ENCODE measurements at places on chromosomes 13 and 19. TPM values are rescaled to one million over a fixed set of nuclear protein-coding genes. Genes with fewer than 3 reads are reported as not detected.
A peak's percentile ranks its signal among the peaks of the same experiment; 100 is the strongest.

Gene FAM83E
- 1.5 TPM for total RNA-seq

Gene VSTM1
- not detected for total RNA-seq

Gene DHX34
- total RNA-seq = 119 TPM

Gene EXOC3L2
- total RNA-seq = not detected

- H3K27me3 ChIP-seq = no peaks in the 10 kb centered on the region
- DNase-seq = no peak
- H3K36me3 ChIP-seq = no peaks in the 10 kb centered on the region
- H3K27ac ChIP-seq = peak overlapping the region; percentile 67
- peaks cover 30% of the 10 kb centered on the region for H3K4me1 ChIP-seq
Observed at GRCh38 chr13:109200556-109200955, 571.1 kb downstream of the MYO16 start.

DNA sequence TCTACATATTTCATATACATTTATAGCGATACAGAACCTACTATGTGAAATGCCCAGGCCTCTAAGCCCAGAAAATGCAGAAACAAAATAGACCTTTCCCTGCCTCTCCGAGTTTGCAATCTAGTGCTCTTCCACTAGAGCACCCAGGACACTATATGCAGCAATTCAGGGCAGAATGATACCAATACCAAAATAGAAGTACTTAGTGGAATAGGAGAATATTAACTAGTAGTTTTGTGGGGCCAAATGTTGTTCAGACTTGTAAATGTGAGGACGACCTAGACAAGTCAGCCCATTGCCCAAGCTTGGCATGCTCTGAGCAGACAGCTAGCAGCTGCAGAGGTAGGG, 35.8 kb upstream of the FLT1 start:
- no peak overlapping the region for H3K27ac ChIP-seq
- H3K27me3 ChIP-seq = peaks cover 11% of the 10 kb centered on the region
- peaks cover 21% of the 10 kb centered on the region for H3K4me1 ChIP-seq
- DNase-seq = no peak

DNA sequence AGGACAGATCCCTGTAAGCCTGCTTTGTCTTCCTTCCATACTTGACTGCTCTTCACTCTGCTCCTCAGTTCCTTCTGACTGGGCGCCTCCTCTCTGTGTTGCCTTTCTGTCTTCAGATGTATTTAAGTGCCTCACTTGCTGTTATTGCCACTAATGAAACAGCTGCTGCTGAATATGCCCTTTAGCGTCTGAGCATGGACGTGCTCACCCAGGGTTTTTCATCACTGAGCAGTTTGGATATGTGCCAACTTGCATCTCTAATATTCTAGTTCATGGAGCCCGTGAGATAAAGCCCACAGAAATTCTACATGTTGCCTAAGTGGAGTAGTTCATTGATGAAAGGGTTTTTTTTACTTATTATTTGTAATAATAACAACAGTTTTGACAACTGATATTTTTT, 198.2 kb downstream of the MYO16 start:
- H3K4me3 ChIP-seq = no peak overlapping the region
- no peak for DNase-seq
- H3K27me3 ChIP-seq = no peaks in the 10 kb centered on the region
- H3K36me3 ChIP-seq = peaks cover 18% of the 10 kb centered on the region
- no peaks in the 10 kb centered on the region for H3K4me1 ChIP-seq

DNA sequence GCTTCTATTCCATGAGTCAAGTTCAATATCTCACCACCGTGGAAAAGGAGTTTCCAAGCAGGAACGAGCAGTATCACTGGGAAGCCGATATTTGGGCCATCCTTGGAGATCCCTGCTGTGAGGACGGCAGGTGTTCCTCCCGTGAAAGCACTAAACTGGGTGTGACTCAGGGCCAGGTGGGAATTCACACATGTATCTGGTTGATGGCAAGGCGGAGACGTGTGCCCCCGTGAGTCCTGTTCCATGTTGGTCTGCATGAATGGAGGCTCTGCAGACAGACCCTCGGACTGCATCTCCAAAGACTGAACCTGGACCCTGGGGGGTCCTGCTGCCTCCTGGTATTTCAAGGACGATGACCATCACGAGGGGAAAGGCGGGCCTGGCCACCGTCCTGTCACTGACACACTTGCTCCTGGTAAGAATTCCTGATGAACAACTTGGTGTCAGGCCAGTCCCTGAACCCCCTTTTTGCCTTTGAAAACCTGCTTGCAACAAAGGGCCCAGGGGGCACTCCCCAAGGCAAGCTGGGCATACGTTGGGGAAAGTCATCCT, 22.8 kb upstream of the GAS6 start:
- H3K27me3 ChIP-seq = peaks cover 4% of the 10 kb centered on the region
- H3K27ac ChIP-seq = no peak overlapping the region
- no peak for DNase-seq
- no peak overlapping the region for H3K4me3 ChIP-seq
- no peaks in the 10 kb centered on the region for H3K36me3 ChIP-seq

DNA sequence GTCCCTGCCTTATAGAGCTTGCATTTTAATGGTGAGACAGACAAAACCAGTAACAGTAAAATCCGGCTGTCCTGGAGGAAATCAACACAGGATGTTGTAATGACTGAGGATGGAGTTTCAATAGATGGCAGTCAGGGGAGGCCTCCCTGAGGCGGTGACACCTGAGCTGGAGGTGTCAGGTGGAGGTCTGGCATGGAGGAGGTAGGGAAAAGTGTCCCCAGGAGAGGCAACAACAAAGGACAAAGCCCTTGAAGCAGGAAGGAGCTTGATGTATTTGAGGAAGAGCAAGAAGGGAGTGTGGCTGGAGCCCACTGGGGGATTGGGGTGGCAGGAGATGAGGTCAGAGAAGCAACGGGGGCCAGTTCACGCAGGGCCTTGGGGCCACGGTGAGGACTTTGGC, 7.8 kb downstream of the GRIN2D start:
- H3K4me3 ChIP-seq = no peak overlapping the region
- H3K27ac ChIP-seq = peak overlapping the region; percentile 1
- peaks cover 6% of the 10 kb centered on the region for H3K36me3 ChIP-seq
- no peak for DNase-seq

DNA sequence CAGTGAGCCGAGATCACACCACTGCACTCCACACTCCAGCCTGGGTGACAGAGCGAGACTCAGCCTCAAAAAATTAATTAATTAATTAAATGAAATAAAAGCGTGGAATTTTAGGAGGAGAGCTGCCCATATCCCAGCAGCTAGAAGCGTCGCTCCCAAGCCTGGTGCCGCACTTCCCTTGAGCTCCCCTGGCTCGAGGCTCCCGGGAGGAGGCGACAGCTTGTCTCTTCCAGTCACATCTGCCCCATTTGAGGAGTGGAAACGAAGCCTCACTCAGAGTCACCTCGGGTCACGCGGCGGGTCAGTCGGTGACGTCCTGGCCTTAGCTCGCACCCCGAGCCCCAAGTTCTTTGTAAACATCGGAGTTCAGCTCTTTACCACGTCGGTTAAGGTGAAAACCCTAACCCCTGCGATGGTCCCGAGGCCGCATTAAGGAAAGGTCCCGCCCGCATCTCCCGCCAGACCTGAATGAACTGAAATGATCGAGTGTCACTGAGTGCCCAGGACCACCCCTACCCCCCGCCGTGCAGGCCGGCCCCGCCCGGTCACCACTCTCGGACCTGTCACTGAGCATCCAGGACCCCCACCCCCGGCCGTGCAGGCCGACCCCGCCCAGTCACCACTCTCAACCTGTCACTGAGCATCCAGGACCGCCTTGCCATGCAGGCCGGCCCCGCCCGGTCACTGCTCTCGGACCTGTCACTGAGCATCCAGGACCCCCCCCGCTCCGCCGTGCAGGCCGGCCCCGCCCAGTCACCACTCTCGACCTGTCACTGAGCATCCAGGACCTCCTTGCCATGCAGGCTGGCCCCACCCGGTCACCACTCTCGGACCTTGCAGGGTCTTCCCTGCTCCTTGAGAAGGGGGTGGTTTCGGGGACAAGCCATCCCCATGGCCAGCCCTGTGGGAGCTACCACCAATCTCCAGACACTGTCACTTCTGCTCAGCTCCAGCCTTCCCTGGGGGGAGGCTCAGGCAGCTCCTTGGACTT, 176.9 kb downstream of the KDM4B start:
- H3K4me3 ChIP-seq = peak overlapping the region; percentile 52
- peaks cover 26% of the 10 kb centered on the region for H3K4me1 ChIP-seq
- H3K27me3 ChIP-seq = peaks cover 22% of the 10 kb centered on the region
- peak overlapping the region; percentile 84 for H3K27ac ChIP-seq
- DNase-seq = peak; percentile 37
